ENCODE measurements at places on chromosomes 2 and 18.

DNA sequence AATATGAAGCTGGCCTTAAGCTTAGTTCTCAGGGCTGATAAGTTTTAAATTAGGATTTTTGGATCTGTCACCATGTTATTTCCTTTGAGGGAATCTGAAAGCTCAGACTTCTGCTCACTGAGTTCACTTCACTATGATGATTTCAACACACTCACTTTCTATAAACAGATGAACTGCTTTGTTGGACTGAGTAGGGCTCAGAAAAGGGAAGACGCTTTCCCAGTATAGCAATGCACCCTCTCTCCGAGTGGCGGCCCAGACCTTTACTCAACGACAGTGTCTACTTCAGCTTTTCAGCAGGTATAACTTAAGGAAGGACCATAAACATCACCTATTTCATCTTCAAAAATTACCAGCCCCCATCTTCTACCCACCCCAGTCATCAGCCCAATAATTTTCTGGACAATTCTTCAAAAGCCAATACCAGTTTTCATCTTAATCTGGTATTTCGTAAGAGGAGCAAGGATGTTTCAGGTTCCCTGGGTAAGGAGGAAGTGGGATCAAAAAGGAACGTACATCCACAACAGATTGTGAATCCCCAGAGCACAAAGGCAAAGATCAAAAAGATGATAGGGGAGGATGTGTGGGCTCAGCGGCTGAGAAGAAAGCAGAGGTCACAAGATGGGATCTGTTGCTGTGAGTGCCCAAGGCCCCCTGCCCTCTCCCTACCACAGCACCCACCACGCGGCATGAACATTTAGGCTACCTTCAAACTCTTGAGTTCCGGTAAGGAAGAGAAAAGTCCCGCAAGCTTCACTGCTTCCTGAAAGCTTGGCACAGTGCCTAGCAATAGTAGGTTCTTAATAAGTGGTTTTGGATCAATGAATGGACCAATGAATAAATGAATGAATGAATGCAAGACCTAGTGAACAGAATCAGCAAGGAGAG, 41.9 kb downstream of the LPIN2 start:
- no peak for DNase-seq

GRCh38 chr18:70311726-70312125, 22.9 kb downstream of the SOCS6 start:
- DNase-seq, result no peak

GRCh38 chr2:159683817-159684216, 28.5 kb upstream of the MARCHF7 start:
- DNase-seq, result no peak

DNA sequence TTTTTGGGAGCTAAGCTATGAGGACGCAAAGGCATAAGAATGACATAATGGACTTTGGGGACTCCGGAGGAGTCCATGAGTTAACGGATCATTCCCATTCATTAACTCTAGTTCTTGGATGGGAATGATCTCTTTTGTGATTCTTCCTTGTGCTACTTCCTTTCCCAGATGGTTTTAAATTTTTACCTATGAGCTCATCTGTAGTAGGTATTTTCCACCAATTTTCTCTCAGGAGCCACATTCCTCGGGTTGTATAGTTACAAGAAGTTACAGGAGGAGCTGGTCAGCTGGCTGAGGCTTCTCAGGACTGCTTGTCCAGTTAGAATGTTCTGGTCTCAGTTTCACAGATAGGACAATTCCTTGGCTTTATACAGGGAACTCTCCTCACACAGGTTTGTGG, 42.9 kb upstream of the LPIN2 start:
- no peak for DNase-seq

GRCh38 chr2:109591206-109591605, 22.6 kb downstream of the SEPTIN10 start:
- DNase-seq, result no peak

GRCh38 chr2:3460831-3461800, 58.2 kb downstream of the ADI1 start:
- no peak for DNase-seq

- DNase-seq, result no peak
Measured at GRCh38 chr18:3498698-3499471, 48.9 kb downstream of the TGIF1 start.

DNA sequence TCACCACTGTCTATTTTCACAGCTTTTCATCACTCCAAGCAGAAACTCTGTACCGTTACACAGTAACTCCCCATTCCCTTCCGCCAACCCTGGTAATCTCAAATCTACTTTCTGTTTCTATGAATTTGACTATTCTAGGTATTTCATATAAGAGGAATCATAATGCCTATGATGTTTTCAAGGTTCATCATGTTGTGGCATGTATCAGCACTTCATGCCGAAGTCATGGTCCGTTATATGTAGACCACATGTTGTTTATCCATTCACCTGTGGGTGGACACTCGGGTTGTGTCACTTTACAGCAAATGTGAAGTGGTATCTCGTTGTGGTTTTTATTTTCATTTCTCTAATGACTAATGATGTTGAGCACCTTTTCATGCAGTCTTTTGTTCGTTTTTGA, 21.6 kb downstream of the CPSF3 start:
- no peak for DNase-seq

- no peak for DNase-seq
Measured at GRCh38 chr2:66957677-66958076, 439.5 kb upstream of the ETAA1 start.

- DNase-seq, result no peak
Measured at GRCh38 chr2:2131075-2131789, 199.8 kb downstream of the MYT1L start.

GRCh38 chr2:171487803-171488259, 34.4 kb upstream of the CYBRD1 start:
- no peak for DNase-seq

DNA sequence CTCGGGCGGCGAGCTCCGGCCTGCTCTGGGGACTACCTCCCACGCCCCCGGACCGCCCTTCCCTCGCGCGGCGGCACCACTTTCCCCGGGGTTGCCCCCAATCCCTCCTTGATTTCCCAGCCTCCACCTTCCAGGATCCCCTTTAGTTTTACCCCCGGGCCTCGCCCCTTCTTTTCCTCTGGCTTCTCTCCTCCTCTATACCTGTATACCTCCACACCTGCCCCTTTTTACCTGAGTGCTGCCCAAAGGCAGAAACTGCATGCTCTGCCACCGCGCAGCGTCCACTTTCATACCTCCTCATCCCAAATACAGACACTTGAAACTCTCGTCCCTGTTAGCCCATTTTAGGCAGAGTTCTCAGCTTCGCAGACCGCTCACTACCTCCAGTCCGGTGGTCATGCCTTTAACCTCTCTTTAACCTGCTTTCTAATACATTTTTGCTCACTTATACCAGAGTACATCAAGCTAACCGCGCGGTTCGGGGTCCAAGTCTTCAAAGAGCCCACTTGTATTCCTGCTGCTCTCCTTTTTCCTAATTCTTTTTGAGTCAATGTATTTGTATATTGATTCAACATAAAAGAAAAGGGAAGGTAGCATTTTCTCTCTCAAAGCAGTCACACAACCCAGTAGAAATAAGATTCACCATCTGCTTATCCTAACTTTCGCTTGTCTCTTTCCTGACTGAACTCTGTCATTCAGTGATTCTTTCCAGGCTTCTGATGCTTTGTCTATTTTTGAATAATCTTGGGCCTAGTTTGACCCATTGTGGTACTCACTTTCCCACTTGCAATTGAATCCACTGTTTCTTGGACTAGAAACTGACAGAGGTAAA, 901 bp downstream of the SPOPL start:
- peak; percentile 31 for DNase-seq

GRCh38 chr18:68466672-68467071, 248.2 kb downstream of the TMX3 start:
- no peak for DNase-seq

DNA sequence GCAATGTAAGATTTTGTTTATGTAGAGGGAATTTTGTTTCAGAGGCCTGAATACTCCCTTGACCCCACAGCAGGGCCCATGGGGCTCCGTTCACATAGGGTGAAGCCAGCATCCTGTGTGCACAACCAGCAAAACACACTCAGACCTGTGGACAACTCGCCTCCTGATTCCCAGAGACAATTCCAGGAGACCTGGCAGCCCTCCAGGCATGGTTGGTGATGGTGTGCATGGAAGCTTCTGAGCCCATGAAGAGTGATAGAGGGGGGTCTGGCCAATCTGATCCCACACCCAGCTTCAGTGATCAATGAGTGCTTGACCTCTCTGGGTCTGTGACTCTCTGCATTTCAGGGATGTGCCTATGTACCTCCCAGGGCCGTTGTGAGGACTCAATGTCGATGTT, 91.0 kb upstream of the RAB6C start:
- DNase-seq, result no peak

- DNase-seq, result no peak
Measured at GRCh38 chr2:46554397-46554796, 75.0 kb downstream of the TMEM247 start.

DNA sequence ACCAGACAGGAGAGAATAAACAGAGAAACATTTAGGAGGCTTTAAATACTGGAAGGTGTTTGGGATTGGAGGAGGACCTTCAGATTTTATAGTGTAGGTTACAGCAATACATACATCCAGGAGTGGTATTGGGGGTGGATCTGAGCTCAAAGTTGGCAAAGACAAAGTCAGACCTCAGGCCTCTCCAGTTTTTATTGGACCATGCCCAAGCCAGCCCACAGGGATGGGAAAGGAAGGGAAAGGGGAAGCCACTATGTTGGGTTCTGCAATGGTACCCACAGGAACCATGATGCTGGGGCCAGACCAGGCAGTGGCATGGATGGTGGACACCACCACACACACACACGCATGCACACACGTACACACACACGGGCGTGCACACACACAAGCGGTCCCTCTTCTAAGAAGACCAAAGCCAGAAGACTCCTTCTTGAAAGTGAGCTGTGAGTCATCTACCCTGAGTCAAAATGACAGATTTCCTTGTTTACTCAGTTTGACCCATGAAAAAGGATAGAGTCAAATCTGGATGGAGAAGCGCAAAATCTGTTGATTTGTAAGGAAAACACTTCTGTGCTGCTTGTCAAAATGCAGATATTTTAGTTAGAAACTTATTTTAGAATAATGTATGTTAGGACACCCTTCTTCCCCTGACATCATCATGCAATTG, 87.9 kb downstream of the TRABD2A start:
- no peak for DNase-seq

GRCh38 chr2:16559278-16560067, 106.2 kb downstream of the CYRIA start:
- DNase-seq, result no peak

DNA sequence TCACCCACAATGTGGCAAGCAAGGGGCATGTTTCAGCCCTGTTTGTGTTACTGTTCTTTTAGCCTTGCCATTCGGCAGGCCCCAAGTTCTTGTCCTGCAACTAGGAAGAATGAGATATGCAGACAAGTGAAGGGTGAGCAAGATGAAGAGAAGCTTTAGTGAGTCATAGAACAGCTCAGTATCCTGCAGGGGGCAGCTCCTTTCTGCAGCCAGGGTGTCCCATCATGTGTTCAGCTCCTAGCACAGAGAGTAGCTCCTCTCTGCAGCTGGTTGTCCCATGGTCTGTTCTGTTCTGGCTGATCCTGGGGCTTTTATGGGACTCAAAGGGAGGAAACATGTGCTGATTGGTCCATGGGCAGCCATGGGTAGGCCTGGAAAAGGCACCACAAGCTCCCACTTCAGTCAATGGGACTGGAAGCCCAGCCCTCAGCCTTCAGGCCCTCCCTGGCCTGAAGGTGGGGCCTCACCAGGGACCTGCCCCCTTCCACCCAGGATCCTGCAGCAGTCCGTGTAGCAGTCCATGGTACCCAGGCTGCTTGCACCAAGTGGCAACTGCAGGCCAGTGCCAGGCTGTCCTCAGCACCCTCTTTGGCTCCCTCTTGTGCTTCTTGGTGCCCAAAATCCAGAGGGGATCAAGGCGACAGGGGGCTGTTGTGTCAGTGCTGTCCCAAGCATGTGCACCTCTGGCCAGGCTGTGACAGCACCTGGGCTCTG, 326.4 kb downstream of the NR4A2 start:
- DNase-seq, result no peak

DNA sequence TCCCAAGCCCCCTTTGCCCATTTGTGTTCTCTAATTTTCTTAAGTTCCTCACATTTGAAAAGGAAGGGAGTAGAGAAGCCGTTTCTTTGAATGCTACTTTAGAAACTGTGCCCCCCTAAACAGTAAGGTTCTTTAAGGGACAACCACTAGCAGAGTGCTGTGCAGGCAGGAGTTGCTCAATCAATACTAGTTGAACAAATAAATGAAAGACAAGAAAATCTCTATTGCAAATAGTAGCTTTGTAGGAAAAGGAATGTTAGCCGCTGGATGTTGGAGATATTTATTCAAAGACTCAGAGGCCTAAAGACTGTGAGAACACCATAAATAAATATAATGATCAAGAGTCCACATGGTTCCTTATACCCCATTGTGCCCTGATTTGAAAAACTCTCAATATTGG, 119.8 kb upstream of the SMAD7 start:
- DNase-seq, result no peak

DNA sequence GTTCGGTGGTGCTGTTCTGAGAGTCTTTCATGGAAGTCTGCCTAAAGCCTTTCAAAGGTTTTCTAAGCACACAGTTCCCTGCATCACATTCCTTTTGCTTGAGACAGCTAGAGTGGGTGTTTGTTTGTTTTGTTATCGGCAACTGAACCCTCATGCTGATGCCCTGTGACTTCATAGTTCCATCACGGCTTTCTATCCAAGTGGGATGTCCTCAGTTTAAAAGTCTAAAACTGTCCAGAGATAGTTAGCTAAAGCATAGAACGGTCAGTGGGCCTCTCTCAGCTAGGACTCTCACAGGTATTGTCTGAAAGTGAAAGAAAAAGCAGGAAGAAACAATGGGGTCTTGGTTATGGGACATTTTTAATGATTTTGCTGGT, 337.3 kb downstream of the OSR1 start:
- no peak for DNase-seq

- DNase-seq, result no peak
Measured at GRCh38 chr2:64904413-64905329, 84.5 kb upstream of the SLC1A4 start.

DNA sequence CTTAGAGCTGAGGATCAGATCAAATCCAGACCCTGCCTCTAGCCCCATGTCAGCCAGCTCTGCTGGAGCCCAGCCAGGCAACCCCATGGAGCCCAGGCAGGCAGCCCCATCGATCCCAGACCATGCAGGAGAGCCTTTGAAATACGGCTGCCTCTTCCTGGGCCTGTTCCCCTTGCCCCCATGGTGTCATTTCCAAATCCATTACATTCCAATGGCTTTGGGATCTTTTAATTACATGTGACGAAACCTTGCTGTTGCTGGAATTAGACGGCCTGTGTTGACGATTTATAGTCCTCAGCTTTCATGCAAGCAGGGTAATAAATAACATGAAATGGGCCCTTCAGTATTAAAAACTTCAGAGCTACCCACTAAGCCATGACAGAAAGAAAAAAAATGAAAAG, 75.8 kb upstream of the SLC14A2 start:
- DNase-seq, result no peak

GRCh38 chr18:37612524-37613252, 47.1 kb upstream of the CELF4 start:
- no peak for DNase-seq

DNA sequence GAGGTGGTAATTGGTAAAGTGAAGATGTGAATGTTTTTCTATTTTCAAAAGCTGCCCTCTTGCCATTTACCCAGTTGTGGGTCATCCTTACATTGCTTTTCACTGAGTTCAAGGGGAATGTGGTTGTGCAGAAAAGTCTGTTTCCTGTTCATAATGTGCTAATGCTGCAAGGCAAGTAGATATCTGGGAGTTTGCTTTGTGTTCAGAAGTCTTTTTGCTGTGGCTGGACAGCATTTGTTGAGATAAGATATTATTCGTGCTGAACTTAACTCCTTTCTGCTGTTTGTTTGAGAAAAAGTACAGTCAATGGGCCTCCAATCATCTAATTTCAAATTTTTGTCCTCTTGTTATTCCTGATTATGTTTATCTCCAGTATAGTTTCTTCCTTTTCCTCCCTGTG, 263.2 kb downstream of the LTBP1 start:
- no peak for DNase-seq
